ENCODE measurements at places on chromosomes 7 and 10. TPM values are rescaled to one million over a fixed set of nuclear protein-coding genes. Genes with fewer than 3 reads are reported as not detected.

The PODXL gene
- total RNA-seq: 5.5 TPM

The CLDN4 gene
- not detected for total RNA-seq

The APBB1IP gene
- total RNA-seq: not detected

The LRIT2 gene
- not detected for total RNA-seq

The CAV1 gene
- 154 TPM for total RNA-seq

The OPALIN gene
- total RNA-seq: not detected

DNA sequence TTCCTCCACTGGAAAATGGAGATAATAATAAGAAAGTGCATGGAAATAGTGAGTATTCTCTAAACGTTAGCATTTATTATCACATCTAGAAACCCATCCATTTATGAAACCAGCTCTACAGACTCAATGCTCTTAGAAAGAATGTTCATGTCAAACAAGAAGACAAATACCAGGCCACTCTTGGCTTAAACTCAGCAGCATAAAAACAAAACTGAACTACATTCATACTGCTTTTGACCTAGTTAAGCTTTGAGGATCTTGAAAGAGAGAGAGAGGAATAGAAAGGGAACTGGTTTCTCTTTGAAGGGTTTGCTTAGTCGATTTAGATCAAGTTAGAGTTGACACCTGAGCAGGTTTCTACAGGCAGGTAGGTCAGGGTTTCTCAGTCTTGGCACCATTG is 332.9 kb upstream of the PRKCQ start:
- H3K36me3 ChIP-seq: no peaks in the 10 kb centered on the region
- no peaks in the 10 kb centered on the region for H3K4me1 ChIP-seq
- H3K27ac ChIP-seq: no peak overlapping the region
- H3K27me3 ChIP-seq: peaks cover 7% of the 10 kb centered on the region
- no peak overlapping the region for H3K4me3 ChIP-seq

- H3K27ac ChIP-seq: peak overlapping the region; percentile 83
- H3K4me1 ChIP-seq: peaks cover 41% of the 10 kb centered on the region
- H3K36me3 ChIP-seq: no peaks in the 10 kb centered on the region
- no peaks in the 10 kb centered on the region for H3K27me3 ChIP-seq
Measured at GRCh38 chr10:72260239-72260975, 13.3 kb upstream of the DDIT4 start.

DNA sequence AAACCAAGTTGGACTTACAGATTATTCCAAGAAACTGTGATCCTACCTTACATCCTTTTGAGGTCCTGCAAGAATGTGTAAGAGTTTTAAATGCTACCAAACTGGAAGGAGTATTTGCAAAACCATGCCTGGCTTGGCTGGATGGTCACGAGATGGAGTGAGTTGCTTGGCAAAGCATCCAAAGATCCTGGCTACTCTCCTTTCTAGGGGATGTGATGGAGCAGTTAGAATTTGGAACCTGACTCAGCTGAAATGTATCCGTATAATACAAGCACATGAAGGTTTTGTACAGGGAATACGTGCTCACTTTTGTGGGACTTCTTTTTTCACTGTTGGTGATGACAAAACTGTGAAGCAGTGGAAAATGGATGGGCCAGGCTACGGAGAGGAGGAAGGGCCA is 13.3 kb upstream of the SYPL1 start:
- no peak overlapping the region for H3K4me3 ChIP-seq
- peaks cover 6% of the 10 kb centered on the region for H3K4me1 ChIP-seq
- no peak overlapping the region for H3K27ac ChIP-seq

DNA sequence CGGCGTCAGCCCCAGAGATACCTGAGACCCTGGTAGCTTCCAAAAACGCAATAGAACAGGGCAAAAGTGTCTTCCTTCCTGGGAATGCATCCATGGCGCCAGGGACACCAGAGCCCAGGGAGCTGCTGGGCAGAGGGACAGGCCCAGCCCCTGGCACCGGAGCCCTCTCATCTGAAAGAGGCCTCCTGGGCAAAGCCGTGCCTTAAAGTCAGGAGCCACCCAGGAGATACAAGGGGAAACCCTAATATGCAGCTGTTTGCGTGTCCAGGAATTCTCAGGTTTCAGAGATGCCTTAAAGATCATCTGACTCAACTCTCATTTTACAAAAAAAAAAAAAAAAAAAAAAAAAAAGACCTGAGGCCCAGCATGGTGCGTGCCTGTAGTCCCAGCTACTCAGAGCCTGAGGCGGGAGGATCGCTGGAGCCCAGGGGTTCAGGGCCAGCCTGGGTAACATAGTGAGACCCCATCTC is 28.0 kb downstream of the NUDT1 start:
- peaks cover 24% of the 10 kb centered on the region for H3K4me1 ChIP-seq
- H3K27ac ChIP-seq: no peak overlapping the region
- DNase-seq: no peak
- no peak overlapping the region for H3K4me3 ChIP-seq
- H3K27me3 ChIP-seq: no peaks in the 10 kb centered on the region

DNA sequence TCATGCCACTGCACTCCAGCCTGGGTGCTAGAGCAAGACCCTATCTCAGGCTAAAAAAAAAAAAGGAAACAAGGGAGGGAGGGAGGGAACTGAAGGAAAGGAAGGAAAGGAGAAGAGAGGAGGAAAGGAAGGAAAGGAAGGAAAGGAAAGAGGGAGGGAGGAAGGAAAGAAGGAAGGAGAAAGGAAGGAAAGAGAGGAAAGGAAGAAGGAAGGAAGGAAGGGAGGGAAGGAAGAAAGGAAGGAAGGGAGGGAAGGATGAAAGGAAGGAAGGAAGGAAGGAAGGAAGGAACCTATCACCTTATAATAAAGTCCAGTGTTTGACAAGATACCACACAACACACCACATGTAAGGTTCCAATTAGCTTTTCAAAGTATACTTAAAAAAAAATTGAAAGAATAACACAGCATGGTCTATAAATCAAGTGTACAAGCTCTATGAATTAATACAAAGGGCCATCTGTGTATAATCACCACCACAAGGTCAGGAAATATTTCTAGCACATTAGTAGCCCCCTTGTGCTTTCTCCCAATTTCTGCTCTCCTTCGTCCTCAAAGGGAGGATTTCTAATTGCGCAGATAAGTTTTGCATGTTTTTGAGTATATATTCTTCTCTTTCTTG is 26.4 kb downstream of the RNF216 start:
- no peak for DNase-seq
- H3K36me3 ChIP-seq: peaks cover 80% of the 10 kb centered on the region
- H3K27me3 ChIP-seq: no peaks in the 10 kb centered on the region
- H3K4me3 ChIP-seq: no peak overlapping the region
- H3K4me1 ChIP-seq: peaks cover 4% of the 10 kb centered on the region

DNA sequence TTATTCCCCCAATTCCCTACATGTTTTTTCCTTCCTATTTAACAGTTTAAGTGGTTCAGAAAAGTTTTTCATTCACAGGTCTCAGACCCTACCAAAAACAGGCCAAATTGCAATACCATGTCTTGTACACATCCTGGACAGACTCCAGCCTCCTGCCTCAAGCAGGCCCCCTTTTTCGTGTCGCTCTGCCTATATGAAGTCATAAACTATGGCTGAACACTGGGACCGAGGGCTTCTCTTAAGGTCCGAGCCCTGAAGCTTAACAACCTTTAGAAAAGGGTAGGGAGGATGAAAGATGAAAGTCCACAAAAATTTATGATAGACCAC is 1.4 kb downstream of the FBXW4 start:
- DNase-seq: peak; percentile 52
- no peaks in the 10 kb centered on the region for H3K27me3 ChIP-seq
- H3K27ac ChIP-seq: peak overlapping the region; percentile 95
- H3K4me3 ChIP-seq: peak overlapping the region; percentile 70
- H3K4me1 ChIP-seq: peaks cover 23% of the 10 kb centered on the region
- H3K36me3 ChIP-seq: peaks cover 14% of the 10 kb centered on the region

GRCh38 chr7:35658606-35659201 is 36.2 kb downstream of the HERPUD2 start:
- no peak overlapping the region for H3K4me3 ChIP-seq
- peaks cover 13% of the 10 kb centered on the region for H3K36me3 ChIP-seq
- no peak overlapping the region for H3K27ac ChIP-seq
- H3K4me1 ChIP-seq: no peaks in the 10 kb centered on the region
- no peaks in the 10 kb centered on the region for H3K27me3 ChIP-seq

- H3K27ac ChIP-seq: no peak overlapping the region
- no peak overlapping the region for H3K4me3 ChIP-seq
- no peak for DNase-seq
- no peaks in the 10 kb centered on the region for H3K36me3 ChIP-seq
Measured at GRCh38 chr7:144649120-144649519, 186.7 kb downstream of the TPK1 start.

GRCh38 chr10:74189999-74190421 is 39.0 kb downstream of the ADK start:
- H3K36me3 ChIP-seq: no peaks in the 10 kb centered on the region
- no peaks in the 10 kb centered on the region for H3K27me3 ChIP-seq
- H3K27ac ChIP-seq: peak overlapping the region; percentile 90
- H3K4me1 ChIP-seq: peaks cover 46% of the 10 kb centered on the region
- H3K4me3 ChIP-seq: peak overlapping the region; percentile 6

DNA sequence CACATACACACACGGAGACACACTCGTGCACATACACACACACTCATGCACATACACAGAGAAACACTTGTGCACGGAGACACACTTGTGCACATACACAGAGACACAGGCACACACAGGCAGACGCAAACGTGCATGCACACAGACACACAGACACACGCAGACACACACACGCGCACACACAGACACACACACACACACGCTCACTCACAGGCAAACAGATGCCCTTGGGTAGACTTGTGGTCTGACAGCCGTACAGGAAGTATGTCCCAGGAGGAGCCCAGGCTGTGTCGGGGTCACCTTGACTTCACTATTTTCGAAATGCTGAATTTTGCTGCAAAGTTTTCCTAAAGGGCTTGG is 538.0 kb downstream of the DNAJB6 start:
- no peak overlapping the region for H3K27ac ChIP-seq
- no peaks in the 10 kb centered on the region for H3K36me3 ChIP-seq
- no peak for DNase-seq

GRCh38 chr7:30453921-30454320 is 24.7 kb downstream of the NOD1 start:
- H3K4me1 ChIP-seq: peaks cover 3% of the 10 kb centered on the region
- no peak overlapping the region for H3K4me3 ChIP-seq
- no peak overlapping the region for H3K27ac ChIP-seq
- no peak for DNase-seq
- H3K27me3 ChIP-seq: no peaks in the 10 kb centered on the region

Data from SJSA1 (cell line).